ENCODE measurements at places on chromosomes 6 and 20. TPM values are rescaled to one million over a fixed set of nuclear protein-coding genes. Genes with fewer than 3 reads are reported as not detected.

- H3K4me3 ChIP-seq: no peak overlapping the region
- no peaks in the 10 kb centered on the region for H3K27me3 ChIP-seq
- H3K36me3 ChIP-seq: no peaks in the 10 kb centered on the region
- DNase-seq: no peak
- no peak overlapping the region for H3K27ac ChIP-seq
- H3K4me1 ChIP-seq: no peaks in the 10 kb centered on the region
Observed at GRCh38 chr6:17088091-17088611, 13.7 kb upstream of the STMND1 start.

- no peak overlapping the region for H3K27ac ChIP-seq
- H3K36me3 ChIP-seq: peaks cover 5% of the 10 kb centered on the region
- no peaks in the 10 kb centered on the region for H3K27me3 ChIP-seq
- no peak overlapping the region for H3K4me3 ChIP-seq
- no peaks in the 10 kb centered on the region for H3K4me1 ChIP-seq
- DNase-seq: no peak
Observed at GRCh38 chr6:135002974-135003703, 51.5 kb downstream of the HBS1L start.

- peaks cover 39% of the 10 kb centered on the region for H3K4me1 ChIP-seq
- no peaks in the 10 kb centered on the region for H3K36me3 ChIP-seq
- H3K27me3 ChIP-seq: no peaks in the 10 kb centered on the region
- H3K4me3 ChIP-seq: peak within 1 kb of the TSS; percentile 67
- no peak for DNase-seq
Observed at GRCh38 chr20:13008761-13009681, at the start of gene SPTLC3. SPTLC3 (plus strand) TSS chr20:13008972; CDS start chr20:13009268, 296 bp downstream.

- H3K27me3 ChIP-seq: no peaks in the 10 kb centered on the region
- DNase-seq: no peak
- peaks cover 14% of the 10 kb centered on the region for H3K36me3 ChIP-seq
- peaks cover 19% of the 10 kb centered on the region for H3K4me1 ChIP-seq
- no peak overlapping the region for H3K4me3 ChIP-seq
Observed at GRCh38 chr6:18405477-18406293, 18.5 kb downstream of the RNF144B start.

DNA sequence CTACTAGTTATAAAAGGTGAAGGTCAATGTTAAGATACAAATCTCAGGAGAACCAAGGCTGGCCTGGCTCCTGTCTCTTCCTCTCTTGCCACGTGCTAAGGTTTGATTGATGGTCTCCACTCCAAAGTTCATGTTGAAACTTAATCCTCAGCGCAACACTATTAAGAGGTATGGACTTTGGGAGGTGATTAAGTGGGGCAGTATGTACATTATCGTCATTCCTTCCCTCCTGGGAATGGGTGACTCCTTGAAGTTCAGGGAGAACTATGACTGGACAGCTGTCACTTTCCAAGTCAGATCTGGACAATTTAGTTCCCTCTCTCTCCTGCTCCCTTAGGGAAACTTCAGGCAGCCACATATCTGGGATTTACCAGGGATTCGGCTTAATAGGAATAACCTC lies 50.5 kb downstream of the KCNK5 start:
- H3K4me3 ChIP-seq: no peak overlapping the region
- H3K27me3 ChIP-seq: no peaks in the 10 kb centered on the region
- H3K4me1 ChIP-seq: no peaks in the 10 kb centered on the region
- no peak for DNase-seq
- no peak overlapping the region for H3K27ac ChIP-seq

The SLC32A1 gene
- not detected for total RNA-seq

The C4B gene
- total RNA-seq: 72.9 TPM

The PRND gene
- total RNA-seq: not detected

DNA sequence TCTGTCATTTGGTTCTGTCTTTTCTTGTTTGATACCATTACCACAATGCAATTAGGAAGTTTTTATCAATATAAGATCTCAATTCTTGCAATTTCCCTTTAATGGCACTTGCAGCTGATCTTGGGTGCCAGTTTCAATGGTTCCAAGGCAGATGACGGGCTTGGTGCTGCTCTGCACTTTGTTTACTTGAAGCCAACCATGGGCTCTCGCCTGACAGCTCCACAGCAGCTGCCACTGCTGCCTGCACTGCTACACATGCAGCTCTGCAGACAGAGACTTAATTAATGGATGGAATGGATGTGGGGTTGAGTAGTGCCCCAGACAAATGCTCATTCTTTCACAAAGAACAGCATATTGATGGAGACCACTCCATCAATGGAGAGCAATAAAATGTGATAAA lies 1024.3 kb upstream of the EPHA7 start:
- no peak for DNase-seq
- H3K27me3 ChIP-seq: no peaks in the 10 kb centered on the region
- H3K36me3 ChIP-seq: no peaks in the 10 kb centered on the region
- no peak overlapping the region for H3K4me3 ChIP-seq
- H3K27ac ChIP-seq: no peak overlapping the region
- no peaks in the 10 kb centered on the region for H3K4me1 ChIP-seq

DNA sequence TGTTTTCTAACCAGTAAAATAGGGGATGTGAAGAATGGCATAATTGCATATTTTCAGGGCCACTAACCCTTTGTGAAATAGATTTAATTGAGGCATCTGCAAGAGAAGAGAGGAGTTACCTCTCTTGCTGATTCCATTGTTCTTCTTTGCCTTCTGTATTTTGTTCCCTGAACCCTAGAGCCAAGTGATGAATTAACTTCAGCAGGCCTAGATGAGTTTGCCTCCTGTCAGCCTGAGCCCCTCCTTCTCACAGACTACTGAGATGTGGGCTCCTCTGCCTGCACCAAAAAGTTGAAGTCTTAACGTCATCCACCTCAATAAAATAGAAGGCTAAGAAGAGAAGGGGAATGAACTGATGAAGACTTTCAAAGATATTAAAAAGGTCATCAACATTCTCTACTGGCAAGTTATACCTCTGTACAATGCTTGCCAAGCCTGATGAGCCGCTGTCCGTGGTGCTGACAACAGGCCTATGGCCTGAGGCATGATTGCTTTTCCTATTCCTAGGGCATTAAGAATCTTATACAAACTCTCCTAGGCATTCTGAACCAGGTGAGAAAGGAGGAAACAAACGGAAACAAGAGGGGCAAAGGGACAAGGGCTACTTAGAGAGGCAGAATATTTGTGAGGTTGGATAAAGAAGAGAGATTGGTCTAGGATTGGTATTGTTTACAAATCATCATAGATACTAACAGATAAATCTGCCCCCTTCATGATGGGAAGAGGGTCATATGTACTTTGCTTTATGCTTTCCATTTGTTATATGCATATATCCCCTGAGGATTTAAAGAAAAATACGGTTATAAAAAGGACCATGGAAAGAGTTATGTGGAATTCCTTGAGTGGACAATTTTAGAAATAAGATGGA lies 46.8 kb downstream of the CD24 start:
- peak; percentile 16 for DNase-seq
- H3K36me3 ChIP-seq: no peaks in the 10 kb centered on the region
- no peak overlapping the region for H3K27ac ChIP-seq
- H3K4me3 ChIP-seq: no peak overlapping the region

- no peak overlapping the region for H3K4me3 ChIP-seq
- peaks cover 17% of the 10 kb centered on the region for H3K36me3 ChIP-seq
- no peaks in the 10 kb centered on the region for H3K27me3 ChIP-seq
- peaks cover 5% of the 10 kb centered on the region for H3K4me1 ChIP-seq
- DNase-seq: no peak
- no peak overlapping the region for H3K27ac ChIP-seq
Observed at GRCh38 chr6:87628881-87629280, 38.9 kb downstream of the ORC3 start.

DNA sequence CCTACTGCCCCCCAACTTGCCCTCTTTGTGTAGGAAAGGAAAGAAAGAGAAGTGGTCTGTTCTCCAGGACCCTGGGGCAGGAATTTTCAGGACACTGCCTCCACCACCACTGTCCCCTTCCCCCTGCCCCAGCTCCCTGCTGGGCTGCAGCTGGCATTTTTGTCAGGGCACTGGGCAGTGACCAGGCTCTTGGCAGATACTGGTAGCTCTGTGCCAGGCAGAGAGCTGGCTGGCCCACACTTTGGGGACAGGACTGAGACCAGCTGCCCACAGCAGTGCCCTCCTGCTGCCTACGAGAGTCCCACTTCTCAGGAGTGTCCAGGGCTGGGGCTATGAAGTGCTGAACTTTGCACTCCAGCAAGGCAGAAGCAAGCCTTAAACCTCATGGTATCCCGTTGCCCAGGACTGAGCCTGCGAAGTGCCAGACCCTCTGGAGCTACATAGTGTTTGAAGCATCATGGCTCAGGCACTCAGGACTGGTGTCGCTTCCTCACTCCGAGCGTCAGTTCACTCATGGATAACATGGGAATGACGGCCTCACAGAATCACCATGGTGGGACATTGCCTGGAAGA lies 19.3 kb downstream of the SLC13A3 start:
- H3K36me3 ChIP-seq: no peaks in the 10 kb centered on the region
- no peak overlapping the region for H3K4me3 ChIP-seq
- H3K27me3 ChIP-seq: peaks cover 35% of the 10 kb centered on the region
- no peaks in the 10 kb centered on the region for H3K4me1 ChIP-seq
- H3K27ac ChIP-seq: no peak overlapping the region

The EEF1A2 gene
- total RNA-seq: 1,286 TPM

The ABHD16B gene
- not detected for total RNA-seq

The C20orf144 gene
- total RNA-seq: not detected

The TRERF1 gene
- total RNA-seq: 1.4 TPM

DNA sequence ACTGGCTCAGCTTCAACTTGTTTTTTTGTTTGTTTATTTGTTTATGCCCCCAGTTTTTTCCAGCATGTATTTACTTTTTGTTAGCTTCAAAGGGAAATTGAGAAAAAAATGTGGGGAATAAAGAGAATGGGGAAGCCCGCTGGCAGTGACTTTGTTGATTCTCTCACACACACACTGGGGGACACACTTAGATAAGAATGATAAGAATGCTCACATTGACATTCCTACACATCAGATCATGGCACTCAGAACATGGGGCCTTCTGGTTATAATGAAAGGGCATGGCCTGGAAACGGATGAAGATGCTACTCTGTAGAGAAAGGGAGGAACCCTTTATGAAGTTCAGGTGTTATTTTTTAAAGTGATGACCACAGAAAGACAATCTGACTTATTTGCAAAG lies 15.6 kb upstream of the DAAM2 start:
- peaks cover 16% of the 10 kb centered on the region for H3K4me1 ChIP-seq
- H3K36me3 ChIP-seq: no peaks in the 10 kb centered on the region
- no peaks in the 10 kb centered on the region for H3K27me3 ChIP-seq
- H3K4me3 ChIP-seq: no peak overlapping the region
- DNase-seq: no peak
- no peak overlapping the region for H3K27ac ChIP-seq

The TCF15 gene
- total RNA-seq: 11.1 TPM

The TRMT11 gene
- total RNA-seq: 9.2 TPM

GRCh38 chr20:33515569-33516216 lies 25.8 kb downstream of the CBFA2T2 start:
- DNase-seq: no peak
- no peak overlapping the region for H3K27ac ChIP-seq
- H3K4me1 ChIP-seq: peaks cover 13% of the 10 kb centered on the region
- no peaks in the 10 kb centered on the region for H3K27me3 ChIP-seq
- H3K4me3 ChIP-seq: no peak overlapping the region
- no peaks in the 10 kb centered on the region for H3K36me3 ChIP-seq

GRCh38 chr6:16759181-16759645 lies 2.0 kb downstream of the ATXN1 start:
- no peaks in the 10 kb centered on the region for H3K27me3 ChIP-seq
- H3K4me3 ChIP-seq: peak overlapping the region; percentile 97
- no peaks in the 10 kb centered on the region for H3K36me3 ChIP-seq
- peaks cover 85% of the 10 kb centered on the region for H3K4me1 ChIP-seq

- H3K27me3 ChIP-seq: no peaks in the 10 kb centered on the region
- no peaks in the 10 kb centered on the region for H3K36me3 ChIP-seq
- no peak overlapping the region for H3K27ac ChIP-seq
- peaks cover 4% of the 10 kb centered on the region for H3K4me1 ChIP-seq
- H3K4me3 ChIP-seq: no peak overlapping the region
Observed at GRCh38 chr6:91045161-91045560, 458.3 kb upstream of the MAP3K7 start.

DNA sequence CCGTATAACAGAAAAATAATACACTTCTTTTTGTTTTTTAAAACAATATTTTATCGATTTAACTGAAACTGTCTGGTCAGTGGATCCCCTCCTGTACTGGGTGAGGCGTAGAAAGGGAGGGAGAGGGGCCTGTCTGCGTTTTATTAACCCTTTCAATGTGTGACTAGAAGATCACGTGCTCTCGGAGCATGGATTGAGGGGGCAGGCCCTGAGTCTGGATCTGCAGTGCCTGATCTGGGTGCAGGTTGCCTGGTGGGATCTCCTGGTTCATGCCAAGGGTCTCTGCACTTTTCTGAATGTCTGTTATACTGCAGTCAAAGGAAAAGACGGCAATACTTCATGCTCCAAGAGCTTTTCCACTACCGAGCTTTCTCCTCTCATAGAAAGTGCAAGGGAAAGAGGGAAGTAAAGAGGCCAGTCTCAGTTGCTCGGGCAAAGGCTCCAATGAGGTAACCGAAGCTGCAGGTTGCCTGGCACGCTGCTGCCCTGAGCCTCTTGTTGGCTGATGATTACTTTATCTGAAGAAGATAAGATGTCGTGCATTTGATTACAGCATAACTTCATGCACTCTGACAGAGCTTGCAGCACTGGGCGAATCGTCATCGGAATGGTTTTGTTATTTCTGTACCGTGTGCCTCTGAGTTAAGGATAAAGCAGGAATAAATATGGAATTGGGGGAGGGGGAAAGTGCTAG lies 167.5 kb upstream of the PMEPA1 start:
- no peak for DNase-seq
- H3K27me3 ChIP-seq: peaks cover 13% of the 10 kb centered on the region
- H3K4me1 ChIP-seq: peaks cover 21% of the 10 kb centered on the region
- H3K4me3 ChIP-seq: no peak overlapping the region

- peaks cover 11% of the 10 kb centered on the region for H3K27me3 ChIP-seq
- no peak overlapping the region for H3K27ac ChIP-seq
- no peak overlapping the region for H3K4me3 ChIP-seq
- no peaks in the 10 kb centered on the region for H3K36me3 ChIP-seq
- no peak for DNase-seq
Observed at GRCh38 chr20:47991875-47992488, 206.7 kb upstream of the SULF2 start.

GRCh38 chr20:12535770-12536169 lies 473.0 kb upstream of the SPTLC3 start:
- H3K27ac ChIP-seq: no peak overlapping the region
- no peak for DNase-seq
- H3K4me3 ChIP-seq: no peak overlapping the region
- no peaks in the 10 kb centered on the region for H3K36me3 ChIP-seq
- H3K4me1 ChIP-seq: no peaks in the 10 kb centered on the region

GRCh38 chr6:71028877-71029252 lies 72.0 kb upstream of the B3GAT2 start:
- H3K4me1 ChIP-seq: no peaks in the 10 kb centered on the region
- no peak for DNase-seq
- H3K4me3 ChIP-seq: no peak overlapping the region
- no peak overlapping the region for H3K27ac ChIP-seq
- no peaks in the 10 kb centered on the region for H3K27me3 ChIP-seq

GRCh38 chr6:146359131-146359530 lies 184.5 kb upstream of the RAB32 start:
- H3K36me3 ChIP-seq: no peaks in the 10 kb centered on the region
- DNase-seq: no peak
- H3K27ac ChIP-seq: no peak overlapping the region
- H3K4me1 ChIP-seq: peaks cover 18% of the 10 kb centered on the region
- no peaks in the 10 kb centered on the region for H3K27me3 ChIP-seq
- no peak overlapping the region for H3K4me3 ChIP-seq

GRCh38 chr6:23826572-23826971 lies 299.4 kb upstream of the NRSN1 start:
- no peaks in the 10 kb centered on the region for H3K36me3 ChIP-seq
- DNase-seq: no peak
- H3K27ac ChIP-seq: no peak overlapping the region
- no peak overlapping the region for H3K4me3 ChIP-seq
- no peaks in the 10 kb centered on the region for H3K27me3 ChIP-seq
- no peaks in the 10 kb centered on the region for H3K4me1 ChIP-seq

The SLC26A8 gene
- total RNA-seq: not detected

The NOL7 gene
- total RNA-seq: 46.9 TPM

Measured in left ventricle myocardium inferior (tissue), 1 donor.